ENCODE measurements at places on chromosomes 4 and X. TPM values are rescaled to one million over a fixed set of nuclear protein-coding genes. Genes with fewer than 3 reads are reported as not detected.

Gene ADGRL3
- 0.05 TPM for total RNA-seq

Gene FAM156A
- total RNA-seq: 19.1 TPM

Gene SSX2
- total RNA-seq: not detected

Gene SYP
- total RNA-seq: 3.5 TPM

Gene RBMXL3
- not detected for total RNA-seq

All from A549 treated with CORT108297 at 1 μM for 4 hours (cell line).